ENCODE measurements at places on chromosomes 6 and 20.

GRCh38 chr20:34558320-34559218 is at the start of gene MAP1LC3A:
MAP1LC3A (plus strand) TSS chr20:34558718; CDS start chr20:34558869, 151 bp downstream.
- H3K36me3 ChIP-seq, result peaks cover 8% of the 10 kb centered on the region
- DNase-seq, result peak; percentile 93
- peaks cover 10% of the 10 kb centered on the region for H3K4me1 ChIP-seq

DNA sequence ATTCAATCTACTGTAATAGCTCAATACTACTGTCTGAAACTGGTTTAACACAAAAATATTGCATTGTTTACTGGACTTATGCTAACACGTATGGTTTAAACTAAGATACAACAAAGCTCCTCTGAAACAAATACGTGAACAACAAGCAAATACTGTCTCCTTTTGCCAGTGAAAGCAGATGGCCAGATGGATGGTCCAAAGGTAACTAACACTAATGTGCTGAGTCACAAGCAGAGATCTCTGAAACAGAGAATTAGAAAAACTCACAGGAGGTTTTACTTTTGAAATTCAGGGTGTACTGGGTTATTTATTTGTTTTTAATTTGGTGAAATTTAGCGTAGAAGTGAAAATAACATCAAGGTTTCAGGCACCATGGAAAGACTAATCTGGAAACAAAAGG is 124.3 kb upstream of the SOX4 start:
- H3K27ac ChIP-seq, result no peak overlapping the region
- H3K4me1 ChIP-seq, result peaks cover 13% of the 10 kb centered on the region

- no peaks in the 10 kb centered on the region for H3K27me3 ChIP-seq
- H3K36me3 ChIP-seq, result no peaks in the 10 kb centered on the region
- peaks cover 3% of the 10 kb centered on the region for H3K4me1 ChIP-seq
- no peak overlapping the region for H3K4me3 ChIP-seq
- no peak for DNase-seq
Measured at GRCh38 chr6:3926150-3926482, 76.9 kb downstream of the FAM50B start.

- H3K36me3 ChIP-seq, result no peaks in the 10 kb centered on the region
- no peak for DNase-seq
- peaks cover 99% of the 10 kb centered on the region for H3K27me3 ChIP-seq
- peak overlapping the region; percentile 77 for H3K4me3 ChIP-seq
- no peak overlapping the region for H3K27ac ChIP-seq
- H3K4me1 ChIP-seq, result peaks cover 19% of the 10 kb centered on the region
Measured at GRCh38 chr6:108175592-108176279, 9.9 kb downstream of the NR2E1 start.

- no peak overlapping the region for H3K4me3 ChIP-seq
- H3K36me3 ChIP-seq, result no peaks in the 10 kb centered on the region
- peaks cover 17% of the 10 kb centered on the region for H3K4me1 ChIP-seq
- H3K27ac ChIP-seq, result no peak overlapping the region
- no peak for DNase-seq
Measured at GRCh38 chr20:42985628-42986027, 204.1 kb downstream of the PTPRT start.
